ENCODE measurements at places on chromosomes 16 and 17. TPM values are rescaled to one million over a fixed set of nuclear protein-coding genes. Genes with fewer than 3 reads are reported as not detected.

DNA sequence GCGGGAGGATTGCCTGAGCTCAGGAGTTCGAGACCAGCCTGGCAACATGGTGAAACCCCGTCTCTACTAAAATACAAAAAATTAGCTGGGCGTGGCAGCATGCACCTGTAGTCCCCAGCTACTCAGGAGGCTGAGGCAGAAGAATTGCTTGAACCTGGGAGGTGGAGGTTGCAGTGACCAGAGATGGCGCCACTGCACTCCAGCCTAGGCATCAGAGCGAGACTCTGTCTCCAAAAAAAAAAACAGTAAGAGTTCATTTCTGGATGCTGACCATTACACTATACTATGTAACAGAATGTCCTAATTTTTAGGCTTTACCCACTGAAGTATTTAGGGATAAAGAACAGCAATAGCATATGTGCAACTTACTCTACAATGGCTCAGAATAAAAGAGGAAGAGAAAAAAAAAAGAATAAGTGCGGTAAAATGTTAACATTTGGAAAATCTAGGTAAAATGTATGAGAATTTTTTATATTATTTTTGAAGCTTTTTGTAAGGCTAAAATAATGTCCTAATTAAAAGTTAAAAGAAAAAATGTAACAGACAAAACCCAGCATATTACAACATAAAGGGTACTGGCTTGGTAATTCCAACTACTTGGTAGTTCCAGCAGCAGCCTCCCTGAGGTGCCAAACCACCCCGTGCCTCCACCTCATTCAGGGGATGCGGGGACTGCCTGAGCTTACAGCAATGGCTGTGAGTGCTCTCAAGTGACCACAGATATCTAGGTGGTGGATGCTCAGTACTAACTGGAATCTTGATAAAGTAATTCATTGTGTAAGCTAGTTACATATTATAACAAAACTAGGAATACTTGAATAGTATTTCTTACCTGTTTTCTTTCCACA lies 10.9 kb downstream of the COPS3 start:
- no peaks in the 10 kb centered on the region for H3K27me3 ChIP-seq
- no peak overlapping the region for H3K27ac ChIP-seq
- peaks cover 7% of the 10 kb centered on the region for H3K36me3 ChIP-seq
- no peak overlapping the region for H3K4me3 ChIP-seq

Gene ABCA6
- 200 TPM for total RNA-seq

DNA sequence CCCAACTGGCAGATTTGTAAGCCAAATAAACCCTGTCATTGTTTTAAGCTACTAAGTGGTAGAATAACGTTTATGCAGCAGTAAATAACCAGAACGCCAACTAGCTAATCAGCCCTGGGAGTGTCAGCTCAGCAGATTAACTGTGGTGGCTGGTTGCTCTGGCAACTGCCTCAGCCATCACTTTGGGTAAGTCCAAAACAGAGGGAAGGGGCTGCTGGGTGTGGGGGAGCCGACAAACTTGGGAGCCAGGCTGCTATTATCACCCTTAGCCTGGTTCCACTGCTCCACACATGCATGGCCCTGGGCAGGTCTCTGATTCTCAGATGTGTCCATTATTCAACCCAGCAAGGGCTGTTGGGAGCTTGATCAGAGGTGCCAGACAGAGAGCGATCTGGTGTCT lies 22.2 kb upstream of the RHOT1 start:
- H3K27me3 ChIP-seq, result no peaks in the 10 kb centered on the region
- H3K4me3 ChIP-seq, result no peak overlapping the region
- no peak for DNase-seq
- no peaks in the 10 kb centered on the region for H3K4me1 ChIP-seq

DNA sequence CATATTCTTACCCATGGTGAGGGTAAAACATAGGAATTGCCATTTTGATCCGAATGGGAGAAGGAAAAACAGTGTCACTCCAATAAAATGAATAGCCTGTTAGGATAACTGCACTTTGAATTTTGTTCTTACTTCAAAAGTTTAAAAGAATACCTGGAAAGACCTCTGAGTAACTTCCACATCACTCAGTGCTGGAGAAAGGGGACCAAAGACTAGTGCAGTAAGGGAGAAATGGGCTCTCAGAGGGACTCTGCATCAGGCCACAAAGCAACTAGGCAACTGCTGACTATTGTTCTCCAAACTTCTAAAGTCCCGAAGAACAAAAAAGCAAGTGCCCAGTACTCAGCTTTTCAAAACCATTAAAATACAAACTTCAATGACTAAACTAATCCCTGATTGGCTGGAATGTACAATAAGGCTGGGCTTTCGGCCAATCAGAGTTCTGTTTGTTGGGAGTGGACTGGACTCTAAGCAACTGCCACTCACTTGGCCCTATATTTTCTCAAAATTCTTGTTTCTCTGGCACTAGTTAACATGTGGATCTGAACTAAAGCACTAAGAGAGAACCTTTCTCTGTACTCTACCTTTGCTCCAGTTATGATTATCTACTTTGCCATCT lies 6.2 kb downstream of the DNAJC7 start:
- H3K27ac ChIP-seq, result no peak overlapping the region
- H3K36me3 ChIP-seq, result no peaks in the 10 kb centered on the region
- no peak for DNase-seq
- H3K27me3 ChIP-seq, result no peaks in the 10 kb centered on the region

- no peak overlapping the region for H3K27ac ChIP-seq
- H3K4me3 ChIP-seq, result no peak overlapping the region
- H3K36me3 ChIP-seq, result no peaks in the 10 kb centered on the region
- no peak for DNase-seq
Observed at GRCh38 chr17:82301300-82301915, 16.0 kb downstream of the CD7 start.

DNA sequence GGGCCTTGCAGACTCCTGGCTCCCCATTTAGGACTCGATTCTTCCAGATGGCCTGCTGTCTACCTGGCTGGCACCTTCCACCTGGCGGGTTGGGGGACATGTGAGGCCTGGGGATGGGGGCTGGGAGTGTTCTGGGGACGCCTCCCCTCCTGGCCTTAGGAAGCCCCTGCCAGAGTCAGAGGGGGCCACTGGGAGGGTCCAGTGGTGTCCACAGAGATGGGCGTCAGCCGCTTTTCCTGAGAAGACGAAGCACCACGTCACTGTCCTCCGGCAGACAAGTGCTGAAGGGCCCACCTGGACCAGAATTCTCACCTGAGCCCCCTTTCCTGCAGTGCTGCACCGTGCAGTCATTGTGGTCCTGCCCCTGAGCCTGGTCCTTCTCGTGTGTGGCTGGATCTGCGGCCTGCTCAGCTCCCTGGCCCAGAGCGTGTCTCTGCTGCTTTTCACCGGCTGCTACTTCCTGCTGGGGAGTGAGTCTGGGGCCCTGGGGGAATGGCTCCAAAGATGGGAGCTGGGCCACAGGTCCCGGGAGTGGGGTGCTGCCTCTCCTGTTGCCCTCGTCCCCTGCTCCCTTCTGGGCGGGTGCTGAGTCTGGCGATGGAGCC lies 2.9 kb downstream of the TMEM235 start:
- no peaks in the 10 kb centered on the region for H3K27me3 ChIP-seq
- no peaks in the 10 kb centered on the region for H3K36me3 ChIP-seq
- no peaks in the 10 kb centered on the region for H3K4me1 ChIP-seq
- DNase-seq, result no peak
- H3K27ac ChIP-seq, result no peak overlapping the region

DNA sequence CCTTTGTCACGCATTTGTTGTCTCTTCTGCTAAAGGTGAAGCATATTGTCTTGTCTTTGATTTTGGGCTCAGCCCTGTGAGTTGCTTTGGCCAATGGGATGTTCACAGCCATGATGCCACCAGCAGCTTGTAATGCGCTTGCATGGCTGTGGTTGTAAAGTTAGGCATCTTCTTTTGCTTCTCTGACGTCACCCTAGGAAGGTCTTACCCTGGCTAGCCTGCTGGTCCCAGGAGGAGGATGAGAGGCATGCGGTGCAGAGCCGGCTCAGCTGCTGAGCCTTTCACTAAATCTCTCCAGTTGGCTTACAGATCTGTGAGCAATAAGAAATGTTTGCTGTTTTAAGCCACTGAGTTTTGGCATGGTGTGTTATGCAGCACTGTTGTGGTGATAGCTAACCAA lies 40.8 kb downstream of the IRX6 start:
- H3K27ac ChIP-seq, result no peak overlapping the region
- no peak for DNase-seq
- no peaks in the 10 kb centered on the region for H3K36me3 ChIP-seq
- H3K27me3 ChIP-seq, result no peaks in the 10 kb centered on the region
- peaks cover 3% of the 10 kb centered on the region for H3K4me1 ChIP-seq

DNA sequence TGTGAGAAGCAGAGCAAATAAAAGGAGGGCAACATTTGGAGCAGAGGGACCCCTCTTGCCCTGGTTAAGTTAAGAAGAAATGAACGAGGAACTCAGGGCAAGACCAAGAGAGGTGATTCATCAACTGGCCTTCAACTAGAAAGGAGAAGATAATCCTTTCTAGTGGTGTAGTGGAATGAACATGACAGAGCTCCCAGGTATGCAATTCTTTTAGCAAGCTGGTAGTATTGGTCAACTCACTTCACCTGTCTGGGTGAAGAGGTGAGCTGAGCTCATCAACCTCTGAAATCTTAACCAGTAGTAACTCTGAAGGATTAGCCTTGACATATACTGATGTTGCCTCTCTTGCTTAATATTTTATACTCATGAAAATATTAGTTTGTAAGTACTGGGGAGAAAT lies 1024.7 kb upstream of the GOT2 start:
- H3K36me3 ChIP-seq, result no peaks in the 10 kb centered on the region
- no peak overlapping the region for H3K27ac ChIP-seq
- DNase-seq, result no peak
- H3K27me3 ChIP-seq, result no peaks in the 10 kb centered on the region
- H3K4me3 ChIP-seq, result no peak overlapping the region

Gene CCL8
- 4.5 TPM for total RNA-seq

GRCh38 chr17:81422776-81423697 lies 27.8 kb downstream of the BAHCC1 start:
- H3K27ac ChIP-seq, result peak overlapping the region; percentile 96
- no peaks in the 10 kb centered on the region for H3K4me1 ChIP-seq
- no peak overlapping the region for H3K4me3 ChIP-seq
- H3K27me3 ChIP-seq, result no peaks in the 10 kb centered on the region
- peak; percentile 95 for DNase-seq

Gene PABPN1L
- not detected for total RNA-seq

DNA sequence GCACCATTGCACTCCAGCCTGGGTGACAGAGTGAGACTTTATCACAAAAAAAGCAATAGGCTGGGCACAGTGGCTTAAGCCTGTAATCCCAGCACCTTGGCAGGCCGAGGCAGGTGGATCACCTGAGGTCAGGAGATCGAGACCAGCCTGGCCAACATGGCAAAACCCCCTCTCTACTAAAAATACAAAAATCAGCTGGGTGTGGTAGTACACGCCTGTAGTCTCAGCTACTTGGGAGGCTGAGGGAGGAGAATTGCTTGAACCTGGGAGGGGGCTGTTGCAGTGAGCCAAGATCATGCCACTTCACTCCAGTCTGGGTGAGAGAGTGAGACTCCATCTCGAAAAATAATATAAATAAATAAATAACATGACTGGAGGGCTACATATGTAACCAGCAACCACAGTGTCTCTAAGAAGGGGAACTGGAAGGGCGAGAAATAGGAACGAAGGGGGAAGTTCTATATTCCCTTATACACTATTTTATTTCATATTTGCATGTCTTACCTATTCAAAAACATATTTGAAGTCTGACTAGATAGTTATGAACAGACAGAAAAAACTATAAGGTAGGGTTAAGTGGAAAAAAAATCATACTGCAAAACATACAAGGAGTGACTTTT lies 25.9 kb downstream of the MYH11 start:
- no peak for DNase-seq

DNA sequence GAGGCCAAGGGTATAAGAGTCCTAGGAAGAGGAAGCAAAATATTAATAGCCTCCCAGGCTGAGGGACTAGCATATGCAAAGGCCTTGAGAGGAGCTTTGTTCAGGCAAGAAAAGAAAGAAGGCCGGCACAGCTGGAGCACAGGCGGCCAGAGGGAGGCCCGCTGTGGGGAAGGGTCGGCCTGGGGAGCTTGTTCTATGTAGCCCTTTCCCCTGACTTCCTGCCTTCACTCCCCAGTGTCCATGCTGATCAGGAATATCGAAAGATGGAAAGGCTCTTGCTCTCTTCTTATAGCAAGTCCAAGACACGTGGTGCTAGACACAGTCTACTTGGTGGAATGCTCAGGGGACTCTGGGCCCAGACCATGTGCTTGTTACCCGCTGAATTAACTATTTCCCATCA lies 27.4 kb upstream of the HAS3 start:
- H3K27ac ChIP-seq, result no peak overlapping the region
- no peak overlapping the region for H3K4me3 ChIP-seq

Gene HEATR9
- not detected for total RNA-seq

GRCh38 chr16:48098472-48098871 lies 57.3 kb downstream of the ABCC12 start:
- no peaks in the 10 kb centered on the region for H3K27me3 ChIP-seq
- no peak for DNase-seq
- H3K4me1 ChIP-seq, result no peaks in the 10 kb centered on the region
- no peak overlapping the region for H3K4me3 ChIP-seq

DNA sequence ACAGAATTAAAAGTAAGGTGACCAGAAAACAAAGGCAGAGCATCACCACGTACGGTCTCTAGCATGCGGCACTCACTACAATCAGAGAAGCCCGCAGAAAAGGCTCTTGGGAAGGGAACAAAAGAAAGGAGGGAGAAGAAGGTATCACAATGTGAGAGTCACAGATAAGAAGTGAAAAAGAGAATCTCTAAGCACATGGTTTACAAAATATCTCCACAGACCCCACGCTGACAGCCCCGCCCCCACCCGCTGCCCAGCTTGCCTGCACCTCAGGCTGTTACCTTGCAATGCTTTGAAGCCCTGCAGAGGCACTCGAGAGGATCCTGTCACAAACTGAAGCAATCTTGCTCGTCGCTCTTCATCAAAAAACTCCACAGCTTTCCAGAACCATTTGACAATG lies 40.5 kb downstream of the CEP95 start:
- no peak for DNase-seq
- H3K27me3 ChIP-seq, result no peaks in the 10 kb centered on the region
- no peaks in the 10 kb centered on the region for H3K4me1 ChIP-seq
- H3K36me3 ChIP-seq, result no peaks in the 10 kb centered on the region
- H3K4me3 ChIP-seq, result no peak overlapping the region
- no peak overlapping the region for H3K27ac ChIP-seq

Gene PMFBP1
- 1.0 TPM for total RNA-seq

- no peak for DNase-seq
- peaks cover 4% of the 10 kb centered on the region for H3K36me3 ChIP-seq
- no peaks in the 10 kb centered on the region for H3K27me3 ChIP-seq
Observed at GRCh38 chr16:19666477-19666876, 51.5 kb downstream of the KNOP1 start.

GRCh38 chr17:7992516-7992915 lies 9.9 kb upstream of the GUCY2D start:
- H3K36me3 ChIP-seq, result no peaks in the 10 kb centered on the region
- H3K27me3 ChIP-seq, result no peaks in the 10 kb centered on the region
- H3K27ac ChIP-seq, result no peak overlapping the region
- DNase-seq, result no peak

- H3K36me3 ChIP-seq, result no peaks in the 10 kb centered on the region
- no peak overlapping the region for H3K4me3 ChIP-seq
- H3K27me3 ChIP-seq, result no peaks in the 10 kb centered on the region
- no peak for DNase-seq
Observed at GRCh38 chr16:80038566-80038965, 438.0 kb upstream of the MAF start.

- no peaks in the 10 kb centered on the region for H3K36me3 ChIP-seq
- no peaks in the 10 kb centered on the region for H3K27me3 ChIP-seq
- no peak for DNase-seq
- no peak overlapping the region for H3K27ac ChIP-seq
Observed at GRCh38 chr16:73845238-73846006, 451.2 kb upstream of the PSMD7 start.
